Fibroblast of skin of right quadriceps (primary cell): ENCODE measurements at places on chromosomes 7 and 10.

DNA sequence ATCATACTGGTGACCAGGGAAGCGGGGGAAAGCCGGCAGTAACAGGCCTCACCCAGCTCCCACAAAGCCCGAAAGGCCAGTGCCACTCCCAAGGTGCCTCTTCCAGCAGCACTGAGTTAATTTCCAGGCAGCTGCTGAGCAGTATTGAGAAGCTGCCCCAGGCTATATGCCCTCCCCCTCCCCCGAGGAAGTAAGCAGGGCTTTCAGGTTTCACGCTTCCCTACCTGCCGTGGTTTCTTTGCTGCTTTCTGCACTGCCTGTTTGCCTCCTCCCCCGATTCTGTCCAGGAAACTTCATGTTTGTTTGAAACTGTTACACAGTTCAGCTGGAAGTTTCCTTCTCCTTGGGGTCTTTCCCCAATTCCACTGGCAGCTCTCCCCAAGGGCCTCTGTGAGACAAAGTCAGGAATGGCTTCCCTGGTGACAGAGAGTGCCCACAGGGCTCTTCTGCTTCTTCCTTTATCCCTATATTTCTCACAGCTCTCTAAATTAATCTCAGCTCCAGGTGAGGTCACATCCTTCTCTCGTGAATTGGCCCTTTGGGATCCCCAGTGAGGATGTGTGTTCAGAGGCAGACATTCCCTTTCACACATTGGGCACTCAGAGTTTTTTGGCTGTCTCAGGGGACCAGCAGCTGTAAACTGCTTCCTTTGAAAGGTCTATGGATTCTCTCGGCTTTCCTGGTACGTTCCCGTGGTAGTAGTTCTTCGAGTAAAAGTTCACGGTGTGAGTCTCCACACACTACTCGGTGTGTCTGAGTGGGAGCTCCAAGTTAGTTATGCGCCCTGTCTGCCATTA lies 19.4 kb downstream of the C1GALT1 start:
- DNase-seq: no peak

DNA sequence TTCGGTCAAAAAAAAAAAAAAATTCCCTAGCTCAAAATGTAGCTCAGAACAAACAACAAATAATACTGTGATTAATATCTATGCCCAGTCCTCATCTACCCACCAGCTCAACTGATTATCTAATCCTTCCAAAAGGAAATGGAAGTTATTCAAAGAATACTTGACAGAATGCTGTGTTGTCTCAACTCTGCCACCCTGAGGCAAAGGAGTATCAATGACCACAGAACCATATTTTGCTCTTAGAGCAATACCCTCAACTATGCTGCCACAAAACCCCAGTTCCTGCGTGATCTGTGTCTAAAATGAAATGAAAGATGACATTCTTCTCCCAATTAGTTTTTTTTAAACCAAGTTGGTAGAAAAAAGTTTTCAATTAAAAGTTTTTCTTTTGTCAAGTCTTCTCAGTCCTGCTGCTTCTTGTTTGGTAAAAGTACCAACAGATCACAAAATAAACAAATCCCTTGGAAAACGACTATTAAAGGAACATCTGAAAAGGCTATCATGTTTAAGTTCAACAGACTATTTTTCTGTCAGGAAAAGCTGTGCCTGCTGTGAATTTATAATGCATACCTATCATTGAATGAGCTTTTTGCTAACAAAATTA lies 21.6 kb downstream of the RBM28 start:
- DNase-seq: peak; percentile 38

GRCh38 chr10:22029445-22030236 lies 26.1 kb upstream of the DNAJC1 start:
- no peak for DNase-seq

DNA sequence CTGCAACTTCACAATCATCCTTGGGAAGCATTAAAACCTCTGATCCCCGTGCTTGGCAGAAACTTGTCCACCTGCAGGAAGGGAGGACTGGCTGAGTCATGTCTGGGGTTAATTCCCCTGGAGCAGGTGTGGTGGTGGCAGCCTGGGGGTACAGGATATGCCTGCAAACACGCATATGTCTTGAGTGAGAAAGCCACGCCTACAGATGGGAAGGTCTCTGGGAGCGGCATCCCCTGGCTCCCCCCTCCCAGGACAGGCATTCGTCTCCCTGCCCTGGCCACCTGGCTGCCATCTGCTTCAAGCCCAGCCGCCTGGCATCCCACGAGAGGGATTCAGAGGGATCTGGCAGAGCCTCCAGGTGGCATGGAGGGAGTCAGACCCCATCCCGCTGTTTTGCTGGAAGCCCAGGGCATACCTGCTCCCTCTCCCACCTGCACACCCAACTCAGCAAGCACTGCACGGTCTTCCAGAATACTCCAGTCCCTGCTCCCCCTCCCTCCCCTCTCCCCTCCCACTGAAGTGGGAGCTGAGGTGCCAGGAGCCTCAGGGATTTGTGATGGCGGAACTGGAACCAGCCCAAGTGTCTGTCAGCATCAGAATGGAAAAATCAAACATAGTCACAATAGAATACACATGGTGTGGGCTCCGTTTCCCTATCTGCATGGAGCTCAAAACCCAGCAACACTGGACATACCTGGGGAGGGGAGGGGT lies 61.0 kb downstream of the CAMK2B start:
- DNase-seq: no peak

DNA sequence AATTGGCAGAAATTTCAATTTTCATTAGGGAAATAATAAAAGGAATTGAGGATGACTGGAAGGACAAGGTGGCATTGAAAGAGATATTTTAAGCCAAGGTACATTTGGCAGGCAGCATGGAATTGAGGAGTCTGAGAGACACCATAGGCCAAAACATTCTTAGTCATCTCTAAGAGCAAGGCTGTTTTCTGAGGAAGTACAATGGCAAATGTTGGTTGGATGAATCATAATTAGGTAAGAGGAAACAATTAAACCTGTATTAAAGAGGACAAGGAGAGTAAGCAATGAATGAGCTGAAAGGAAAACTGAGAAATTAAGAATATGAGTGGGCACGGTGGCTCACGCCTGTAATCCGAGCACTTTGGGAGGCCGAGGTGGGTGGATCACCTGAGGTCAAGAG lies 86.3 kb downstream of the MRPL32 start:
- DNase-seq: peak; percentile 40
